H54 (cell line): ENCODE measurements at places on chromosomes 1 and 21.

DNA sequence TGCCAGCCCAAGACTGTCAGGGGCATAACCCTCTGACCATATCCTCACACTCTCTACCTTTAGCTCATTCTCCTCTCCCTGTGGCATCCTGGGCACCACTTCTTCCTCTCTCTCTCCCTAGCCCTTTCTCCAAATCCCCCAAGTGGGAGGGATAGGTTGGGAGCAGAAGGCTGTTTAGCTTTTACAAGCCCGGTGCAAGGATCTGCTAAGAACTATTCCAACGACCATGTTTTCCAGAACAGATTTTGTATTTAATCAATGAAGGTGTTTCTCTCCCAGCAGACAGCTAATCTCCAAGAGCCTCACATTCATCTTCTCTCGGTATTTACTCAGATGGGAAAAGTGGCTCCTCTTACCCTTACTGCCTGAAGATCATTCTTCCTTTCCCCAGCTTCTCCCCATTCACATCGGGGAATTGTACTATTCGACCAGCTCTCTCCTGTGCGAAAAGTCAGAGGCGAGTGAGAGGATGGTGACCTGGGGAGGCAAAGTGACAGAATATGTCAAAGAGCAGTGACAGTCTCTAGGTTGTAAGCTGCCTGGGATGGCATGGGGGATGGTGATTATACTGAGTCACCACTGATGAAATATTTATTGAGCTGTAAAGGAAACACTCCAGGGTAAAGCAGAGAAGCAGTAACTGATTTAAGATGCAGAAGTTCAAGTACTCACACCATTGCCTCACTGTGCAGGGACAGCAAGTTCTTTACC lies 47.0 kb upstream of the RBM15 start:
- no peak for DNase-seq

DNA sequence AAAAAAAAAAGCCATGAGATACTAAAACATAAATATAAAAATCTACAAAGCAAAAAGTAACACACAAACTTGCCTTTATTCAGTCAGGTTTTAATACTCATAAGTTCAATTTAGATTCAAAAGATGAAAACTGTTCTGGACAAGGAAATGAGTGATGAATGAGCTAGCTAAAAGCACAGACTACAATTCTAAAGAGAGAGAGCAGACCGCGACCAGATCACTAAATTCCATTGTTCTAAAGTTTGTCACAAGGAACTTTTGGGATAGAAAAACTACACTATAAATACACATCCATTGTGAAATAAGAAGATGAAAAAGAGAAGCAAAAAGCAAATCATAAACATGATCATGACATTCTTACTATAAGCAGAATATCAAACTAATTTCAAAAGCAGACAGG lies 1.7 kb downstream of the ODF2L start:
- no peak for DNase-seq

DNA sequence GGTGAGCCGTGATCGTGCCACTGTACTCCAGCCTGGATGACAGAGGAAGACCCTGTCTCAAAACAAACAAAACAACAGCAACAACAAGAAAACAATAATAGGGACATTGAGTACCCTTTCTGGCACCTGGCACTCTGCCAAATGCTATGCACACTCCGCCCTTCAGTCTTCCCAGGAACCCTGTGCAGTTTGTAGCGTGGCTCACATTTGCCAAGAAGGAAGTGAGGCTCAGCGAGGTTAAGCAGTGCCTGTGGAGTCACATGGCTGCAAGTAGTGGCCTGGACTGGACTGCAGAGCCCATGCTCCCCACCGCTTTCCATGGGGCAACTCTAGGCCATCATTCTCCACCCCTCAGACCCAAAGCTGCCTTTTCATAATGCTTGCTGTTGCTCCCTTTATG lies 5.3 kb upstream of the EVA1B start:
- DNase-seq = no peak

DNA sequence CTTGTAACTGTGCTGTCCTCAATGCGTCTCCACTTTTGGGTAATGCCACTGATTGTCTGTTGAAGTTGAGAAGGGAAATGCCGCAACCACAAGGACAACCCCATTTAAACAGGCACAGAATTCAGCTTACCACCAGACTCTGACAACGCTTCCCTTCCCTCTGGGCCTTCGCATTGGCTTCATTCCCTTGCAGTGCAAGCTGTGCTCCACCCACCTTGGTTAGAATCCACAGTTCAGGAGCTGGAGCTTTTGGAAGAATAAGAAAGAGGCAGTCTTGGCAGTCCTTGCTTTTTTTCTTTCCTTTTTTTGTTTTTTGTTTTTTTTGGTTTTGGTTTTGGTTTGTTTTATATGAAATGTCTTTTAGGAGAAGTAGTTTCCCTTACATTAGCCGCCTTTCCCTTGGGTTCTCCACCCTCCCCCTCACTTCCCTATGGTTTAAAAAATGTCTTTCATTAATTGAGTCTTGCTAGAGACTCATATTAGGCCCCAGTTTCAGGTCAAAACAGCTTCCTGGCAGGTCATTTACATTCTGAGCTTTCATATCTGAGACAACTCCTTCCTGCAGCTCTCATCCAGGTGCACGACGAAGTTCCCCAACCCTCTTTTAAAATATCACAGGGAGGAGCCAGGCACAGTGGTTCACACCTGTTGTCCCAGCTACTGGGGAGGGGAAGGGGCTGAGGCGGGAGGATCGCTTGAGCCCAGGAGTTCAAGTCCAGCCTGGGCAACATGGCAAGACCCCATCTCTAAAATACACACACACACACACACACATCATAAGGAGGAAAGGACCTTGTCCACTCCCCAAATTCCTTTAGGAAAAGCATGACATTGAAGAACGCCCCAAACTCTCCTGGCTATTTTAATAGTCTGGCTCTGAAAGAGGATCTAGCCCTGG lies 20.7 kb upstream of the LAX1 start:
- no peak for DNase-seq

GRCh38 chr21:38957575-38958322 lies 152.0 kb downstream of the ETS2 start:
- DNase-seq = no peak

DNA sequence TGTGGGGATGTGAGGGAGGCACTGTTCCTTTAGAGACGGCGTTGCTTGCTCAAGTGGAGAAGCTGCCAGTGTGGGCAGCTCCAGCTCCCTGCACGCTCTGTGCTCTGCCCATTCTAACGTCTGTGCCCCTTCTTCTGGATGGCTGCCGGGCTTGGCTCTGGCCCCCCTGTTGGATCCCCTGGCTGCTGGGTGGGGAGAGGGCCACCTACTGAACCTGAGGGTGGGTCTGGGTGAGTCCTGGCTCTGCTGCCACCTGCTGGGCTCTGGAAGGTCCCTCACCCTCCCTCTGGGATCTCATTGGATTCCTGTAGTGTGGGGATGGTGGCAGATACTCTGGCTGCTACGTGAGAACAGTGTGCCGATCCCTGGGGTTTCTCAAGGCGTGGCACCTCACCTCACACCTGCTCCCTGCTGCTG lies 5.0 kb downstream of the PFKL start:
- peak; percentile 78 for DNase-seq

DNA sequence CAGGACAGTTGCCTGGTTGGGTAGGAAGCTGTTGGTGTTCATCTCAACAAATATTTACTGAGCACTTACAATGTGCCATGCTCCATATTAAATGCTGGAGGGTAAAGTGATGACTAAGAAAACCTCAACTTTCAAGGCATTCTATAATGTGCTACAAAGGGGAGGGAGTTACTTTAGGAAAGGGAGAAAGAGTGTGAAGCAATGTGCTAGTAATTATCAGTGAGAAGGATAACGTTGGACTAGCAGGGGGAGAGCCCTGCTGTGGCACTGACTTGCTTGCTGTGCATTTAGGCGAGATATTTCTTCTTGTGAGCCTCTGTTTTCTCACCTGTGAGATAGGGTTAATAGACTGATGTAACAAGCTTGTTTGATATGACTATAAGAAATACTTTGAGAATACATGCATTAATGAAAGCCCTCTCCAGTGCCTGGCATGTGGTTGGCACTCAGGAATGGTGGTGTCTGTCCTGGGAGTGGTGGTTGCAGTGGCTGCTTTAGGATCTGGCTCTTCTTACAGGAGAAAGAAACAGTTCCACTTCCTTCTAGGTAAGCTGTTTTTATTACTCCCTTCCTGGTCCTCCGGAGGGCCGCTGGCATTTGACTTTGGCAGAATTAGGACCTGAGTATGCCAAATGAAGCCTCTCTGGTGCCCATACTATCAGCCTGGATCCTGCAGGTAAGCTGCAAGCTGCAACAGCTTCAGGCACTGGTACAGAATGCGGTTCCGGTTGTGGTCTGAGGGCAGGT lies 111.1 kb upstream of the COA6 start:
- DNase-seq = no peak

DNA sequence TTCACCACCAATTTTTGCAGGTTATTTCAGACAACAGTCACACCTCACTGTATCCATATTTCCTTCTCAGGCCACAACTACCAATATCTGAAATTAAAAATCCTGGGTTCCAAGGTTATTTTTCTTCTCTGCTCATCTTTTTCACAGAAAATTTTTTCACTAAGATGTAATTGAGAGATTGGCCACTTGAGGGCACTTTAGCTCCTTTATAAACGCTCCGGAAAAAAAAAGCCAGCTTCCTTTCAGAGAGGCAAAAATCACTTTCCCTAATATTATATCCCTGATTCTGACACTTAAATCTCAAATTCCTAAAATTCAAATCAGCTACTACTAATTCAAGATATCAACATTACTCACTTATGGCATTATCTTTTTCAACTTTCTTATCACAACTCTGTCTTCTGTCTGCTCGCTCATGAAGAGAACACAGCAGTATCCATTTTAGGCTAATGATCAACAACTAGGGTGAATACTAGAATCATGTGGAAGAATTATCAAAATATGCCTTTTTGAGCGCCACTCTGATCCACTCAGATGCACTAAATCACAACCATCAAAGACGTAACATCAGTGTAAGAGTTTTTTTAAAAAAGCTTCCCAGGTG lies 101.4 kb upstream of the RGS1 start:
- no peak for DNase-seq

GRCh38 chr1:42748461-42749410 lies 8.7 kb upstream of the CLDN19 start:
- no peak for DNase-seq

- DNase-seq = no peak
Observed at GRCh38 chr1:58850636-58851035, 66.8 kb upstream of the JUN start.

DNA sequence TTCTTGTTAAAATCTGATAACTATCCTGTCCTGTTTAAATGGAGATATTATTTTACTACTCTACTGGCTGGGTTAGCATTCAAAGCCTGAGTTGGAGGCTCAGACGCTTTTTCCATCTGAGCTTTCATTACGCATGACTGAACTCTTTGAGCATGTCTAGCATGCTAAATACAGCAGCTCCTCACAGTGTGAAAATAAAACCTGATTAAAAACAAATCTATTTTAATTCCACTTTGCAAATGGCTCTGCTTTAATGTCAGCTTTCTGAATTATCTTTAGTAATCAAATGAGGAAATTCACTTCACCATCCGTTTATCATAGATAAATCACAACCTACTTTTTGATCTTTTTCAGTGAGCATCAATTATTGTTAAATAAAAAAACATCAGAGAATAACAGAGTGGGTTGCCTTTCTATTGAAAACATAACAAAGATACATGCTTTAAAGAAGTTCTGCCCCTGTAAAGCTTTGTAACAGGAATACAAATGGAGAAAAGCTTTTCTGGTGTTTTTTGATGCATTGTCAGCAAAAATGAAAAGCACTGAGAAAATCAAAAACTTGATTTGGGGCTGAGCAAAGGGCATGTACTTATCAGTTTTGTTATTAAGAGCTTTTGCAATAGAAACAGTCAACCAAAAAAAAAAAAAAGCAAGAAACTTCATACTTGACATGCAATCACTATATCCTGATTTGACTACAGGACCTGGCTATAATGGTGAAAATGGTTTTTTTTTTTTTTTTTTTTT lies 3.5 kb upstream of the SPEN start:
- DNase-seq = no peak

DNA sequence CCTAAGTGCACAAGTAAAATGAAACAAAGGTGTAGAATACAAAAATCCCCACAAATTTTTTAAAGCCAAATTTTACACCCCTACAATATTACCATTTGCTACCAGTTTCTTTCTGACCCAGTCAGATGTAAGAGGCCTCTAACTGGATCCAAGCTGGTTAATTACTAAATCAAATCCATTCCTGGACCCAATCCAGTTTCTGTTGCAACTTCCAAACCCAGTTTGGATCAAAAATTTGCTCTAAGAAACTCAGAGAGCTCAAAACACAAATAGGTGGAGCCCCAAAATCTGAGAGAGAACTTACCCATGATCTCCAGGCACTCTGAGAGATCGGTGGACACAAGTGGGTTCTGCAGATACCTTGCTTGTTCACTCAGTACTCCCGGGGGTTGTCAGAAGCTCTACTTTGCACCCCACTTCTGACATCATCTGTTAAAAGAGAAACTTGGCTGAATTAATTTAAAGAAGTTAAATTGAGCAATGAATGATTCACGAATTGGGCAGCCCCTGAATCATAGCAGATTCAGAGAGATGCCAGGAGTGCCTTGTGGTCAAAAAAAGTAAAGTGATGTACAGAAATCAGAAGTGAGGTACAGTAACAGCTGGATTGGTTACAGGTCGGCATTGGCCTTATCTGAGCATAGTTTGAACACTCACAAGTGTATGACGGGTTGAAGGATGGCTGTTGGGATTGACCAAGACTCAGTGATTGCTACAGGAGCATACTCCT lies 448.0 kb downstream of the KCNT2 start:
- no peak for DNase-seq

DNA sequence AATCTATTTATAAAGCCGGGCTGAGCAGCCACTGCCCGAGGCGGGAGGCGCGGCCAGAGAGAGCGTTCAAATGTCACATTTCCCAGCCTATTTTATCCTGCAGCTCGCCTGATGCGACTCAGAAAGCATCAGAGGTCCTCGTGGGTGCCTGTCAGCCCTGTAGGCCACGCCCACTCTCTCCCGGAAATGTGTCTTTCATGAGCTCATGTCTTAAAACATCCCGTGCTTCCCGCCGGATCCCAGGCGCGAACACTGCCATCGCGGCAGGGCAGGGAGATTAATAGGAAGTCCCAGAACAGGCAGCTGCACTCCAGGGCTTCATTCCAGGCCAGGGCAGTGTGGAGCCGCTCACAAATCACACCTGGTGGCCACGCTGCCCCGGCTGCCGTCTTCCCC lies 117.5 kb downstream of the PRDM16 start:
- DNase-seq = no peak

DNA sequence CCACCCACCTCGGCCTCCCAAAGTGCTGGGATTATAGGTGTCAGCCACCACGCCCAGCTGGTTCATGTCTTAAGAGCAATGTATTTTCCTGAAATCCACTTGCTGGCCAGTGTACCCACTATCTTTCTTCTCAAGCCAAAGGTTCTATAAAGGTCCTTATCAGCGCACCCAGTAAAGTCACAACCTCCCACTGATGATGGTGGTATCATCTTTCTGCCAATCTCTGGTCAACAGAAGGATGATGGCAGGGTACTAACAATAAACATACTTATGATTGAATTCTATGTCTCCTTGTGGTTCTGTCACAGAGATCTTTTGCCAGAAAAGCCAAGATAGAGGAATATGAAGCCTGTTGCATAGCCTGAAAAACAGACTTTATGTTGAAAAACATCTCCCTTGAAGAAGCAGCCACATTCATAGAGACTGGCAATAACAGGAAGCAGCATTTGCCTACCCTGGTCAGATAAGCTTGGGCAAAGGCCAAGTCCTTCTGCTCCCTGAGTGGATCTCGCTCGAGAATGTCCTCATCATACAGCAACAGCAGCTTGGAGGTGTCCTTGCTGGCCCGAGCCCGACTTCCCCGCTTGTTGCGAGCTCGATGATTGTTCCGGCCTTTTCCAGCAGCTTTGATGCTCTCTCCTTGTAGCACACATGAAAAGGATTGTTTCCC lies 73.0 kb downstream of the DAP3 start:
- no peak for DNase-seq
